NCI-H526 (cell line): ENCODE measurements at places on chromosomes 6 and 20.
A peak's percentile ranks its signal among the peaks of the same experiment; 100 is the strongest.

- DNase-seq = no peak
Observed at GRCh38 chr6:123062670-123063069, 66.6 kb downstream of the CLVS2 start.

GRCh38 chr20:10925767-10926166, 252.0 kb upstream of the JAG1 start:
- DNase-seq = no peak

- DNase-seq = no peak
Observed at GRCh38 chr6:125392682-125393081, 90.9 kb upstream of the HDDC2 start.

- DNase-seq = no peak
Observed at GRCh38 chr20:51687108-51687507, 81.1 kb downstream of the ATP9A start.

- no peak for DNase-seq
Observed at GRCh38 chr6:98841621-98842341, 7.4 kb downstream of the POU3F2 start.

- DNase-seq = no peak
Observed at GRCh38 chr20:60402189-60403058, 444.2 kb downstream of the CDH26 start.

- no peak for DNase-seq
Observed at GRCh38 chr6:70336996-70337742, 34.3 kb upstream of the COL9A1 start.

- no peak for DNase-seq
Observed at GRCh38 chr20:52469128-52469527, 277.5 kb upstream of the ZFP64 start.

GRCh38 chr6:152534541-152534940, 102.6 kb downstream of the SYNE1 start:
- no peak for DNase-seq

DNA sequence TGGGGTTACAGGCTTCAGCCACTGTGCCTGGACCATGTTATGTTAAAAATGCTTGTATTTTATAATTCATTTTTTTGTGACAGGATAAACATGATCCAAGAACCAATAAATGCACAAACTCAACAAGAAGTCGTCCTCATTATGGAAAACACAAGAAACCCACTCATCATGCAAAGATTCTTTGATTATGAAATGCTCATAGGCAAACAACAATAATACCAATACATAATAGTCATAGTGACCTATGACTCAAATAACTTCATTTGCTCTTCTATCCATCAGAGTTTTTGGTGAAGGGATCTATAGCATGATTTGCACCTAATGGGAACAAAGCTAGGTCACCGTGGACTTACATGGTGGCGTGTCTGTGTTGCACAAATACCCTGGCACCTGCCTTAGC, 217.1 kb upstream of the THEMIS start:
- no peak for DNase-seq

GRCh38 chr6:42047213-42047590, 3.1 kb upstream of the TAF8 start:
- no peak for DNase-seq

DNA sequence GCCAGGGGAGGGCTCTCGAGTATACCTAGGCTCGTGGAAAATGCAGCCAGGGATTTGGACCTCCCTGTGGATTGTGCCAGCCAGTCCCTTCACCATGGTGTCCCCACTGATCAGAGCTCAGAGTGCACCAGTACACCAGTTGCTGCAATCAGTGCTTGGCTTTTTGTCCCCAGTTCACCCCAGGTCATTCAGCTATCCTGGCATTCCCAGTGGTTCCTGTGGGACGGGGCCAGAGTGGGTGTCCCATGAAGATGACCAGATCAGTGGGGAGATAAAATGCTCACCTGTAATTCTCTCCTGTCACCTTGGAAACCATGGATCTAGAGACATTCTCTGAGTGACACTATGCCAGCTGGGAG, 23.8 kb downstream of the MAS1 start:
- no peak for DNase-seq

GRCh38 chr6:168920289-168920688, 333.4 kb downstream of the THBS2 start:
- no peak for DNase-seq

GRCh38 chr6:99894815-99895214, 99.2 kb downstream of the MCHR2 start:
- no peak for DNase-seq

DNA sequence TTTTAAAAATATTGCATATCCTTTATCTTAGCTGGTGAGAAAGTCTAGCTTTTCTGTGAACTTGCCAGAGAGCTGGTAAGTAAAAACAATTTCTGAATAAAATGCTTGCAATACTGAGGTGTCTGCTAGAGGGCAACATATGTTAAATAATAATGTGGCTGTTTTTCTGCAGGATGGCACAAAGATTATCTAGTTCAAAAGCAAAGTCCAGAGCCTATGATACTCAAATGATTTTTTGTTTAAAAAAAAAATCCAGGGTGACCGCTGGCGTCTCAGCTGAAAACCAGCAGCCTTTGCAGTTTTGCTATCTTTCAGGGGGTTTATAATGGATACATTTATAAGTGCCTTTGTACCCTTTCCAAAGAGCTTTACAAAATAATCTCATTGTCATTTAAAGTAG, 194.9 kb downstream of the PHACTR1 start:
- DNase-seq = peak; percentile 19

- no peak for DNase-seq
Observed at GRCh38 chr6:34090529-34090928, 55.4 kb downstream of the GRM4 start.
